SK-MEL-5 (cell line): ENCODE measurements at places on chromosomes 5 and 9.

DNA sequence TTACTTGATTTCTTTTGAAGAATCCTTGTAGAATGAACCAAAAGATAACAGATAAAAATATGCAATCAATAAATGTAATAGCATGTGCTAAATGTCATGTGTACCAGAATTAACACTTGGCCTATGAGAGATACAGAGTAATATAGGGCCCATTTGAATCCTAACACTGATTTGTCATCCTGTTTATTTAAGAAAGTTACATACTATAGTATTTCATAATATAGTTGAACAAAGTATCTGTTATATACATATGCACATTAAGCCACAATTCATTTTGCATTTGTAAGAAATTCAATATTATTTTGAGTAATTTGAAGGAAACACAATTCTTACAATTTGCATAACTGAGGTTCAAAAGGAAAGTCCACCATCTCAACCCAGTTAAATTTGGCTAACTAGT, 389.5 kb downstream of the PDE4D start:
- no peak for DNase-seq

GRCh38 chr5:178630475-178630930, 3.7 kb upstream of the CLK4 start:
- DNase-seq, result no peak

GRCh38 chr9:69085569-69086283, 50.2 kb downstream of the FXN start:
- DNase-seq, result no peak

GRCh38 chr9:123524866-123525265, 168.9 kb downstream of the CRB2 start:
- no peak for DNase-seq

DNA sequence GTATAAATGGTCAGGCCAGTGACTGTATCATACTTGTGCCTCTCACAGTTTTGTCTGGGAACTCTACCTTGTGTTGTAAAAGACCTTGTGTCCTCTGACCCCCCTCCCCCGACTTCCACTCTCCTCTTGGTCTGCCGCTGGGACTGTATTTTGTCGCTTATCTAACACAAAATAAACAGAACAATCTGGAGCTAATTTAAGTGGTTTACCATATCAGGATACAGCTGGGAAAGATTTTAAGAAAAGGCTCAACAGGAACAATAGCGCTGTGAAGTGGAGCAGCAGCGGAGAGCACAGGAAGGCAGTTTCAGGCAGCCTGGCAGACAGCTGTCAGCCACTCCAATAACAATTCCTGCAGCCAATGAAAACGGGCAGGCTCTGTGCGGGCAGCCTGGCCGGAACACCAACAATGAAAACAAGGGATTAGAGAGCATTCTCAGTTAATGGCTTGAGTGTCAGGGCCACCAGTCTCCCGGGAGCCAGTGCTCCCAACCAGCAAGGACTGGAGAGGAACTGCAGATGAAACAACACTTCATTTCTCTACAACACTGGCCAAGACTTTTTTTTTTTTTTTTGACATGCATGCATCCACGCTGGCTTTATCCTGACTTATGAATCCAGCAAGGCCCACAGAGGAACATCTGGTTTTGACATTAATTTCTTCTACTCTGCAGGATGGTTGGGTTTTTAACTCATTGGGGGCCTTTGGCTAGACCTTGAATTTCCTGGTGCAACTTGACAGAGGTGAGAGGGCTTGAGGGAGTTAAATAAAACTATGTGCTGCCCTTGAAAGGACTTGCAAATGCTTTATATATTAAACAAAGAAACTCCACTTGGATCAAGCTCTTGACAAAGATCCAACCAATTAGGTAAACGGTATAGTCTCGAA, 76.7 kb downstream of the ARSB start:
- no peak for DNase-seq

DNA sequence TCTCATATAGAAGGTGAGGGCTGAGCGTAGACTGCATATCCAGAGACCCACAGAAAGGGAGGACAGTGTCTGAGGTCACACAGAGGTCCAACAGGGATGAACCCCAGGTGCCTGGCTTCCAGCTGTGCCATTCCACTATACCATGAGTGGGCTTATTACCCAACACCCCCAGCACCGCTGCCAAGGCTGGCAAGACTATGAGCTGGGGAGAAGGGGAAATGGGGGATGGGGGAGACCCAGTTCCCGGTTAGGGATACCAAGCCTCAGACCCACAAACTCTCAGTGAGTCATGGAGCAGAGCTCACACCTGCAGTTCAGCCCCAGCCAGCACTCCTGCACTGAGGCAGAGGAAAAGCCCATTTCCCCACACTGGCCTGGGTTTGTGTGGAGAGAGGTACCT, 106.4 kb downstream of the PSD2 start:
- no peak for DNase-seq

- no peak for DNase-seq
Measured at GRCh38 chr9:15235658-15236057, 71.4 kb downstream of the TTC39B start.

GRCh38 chr9:32677931-32678330, 42.5 kb upstream of the TAF1L start:
- DNase-seq, result no peak

- DNase-seq, result no peak
Measured at GRCh38 chr5:161865510-161865909, 17.6 kb downstream of the GABRA1 start.

- no peak for DNase-seq
Measured at GRCh38 chr5:132639706-132640130, 18.3 kb upstream of the IL13 start.

DNA sequence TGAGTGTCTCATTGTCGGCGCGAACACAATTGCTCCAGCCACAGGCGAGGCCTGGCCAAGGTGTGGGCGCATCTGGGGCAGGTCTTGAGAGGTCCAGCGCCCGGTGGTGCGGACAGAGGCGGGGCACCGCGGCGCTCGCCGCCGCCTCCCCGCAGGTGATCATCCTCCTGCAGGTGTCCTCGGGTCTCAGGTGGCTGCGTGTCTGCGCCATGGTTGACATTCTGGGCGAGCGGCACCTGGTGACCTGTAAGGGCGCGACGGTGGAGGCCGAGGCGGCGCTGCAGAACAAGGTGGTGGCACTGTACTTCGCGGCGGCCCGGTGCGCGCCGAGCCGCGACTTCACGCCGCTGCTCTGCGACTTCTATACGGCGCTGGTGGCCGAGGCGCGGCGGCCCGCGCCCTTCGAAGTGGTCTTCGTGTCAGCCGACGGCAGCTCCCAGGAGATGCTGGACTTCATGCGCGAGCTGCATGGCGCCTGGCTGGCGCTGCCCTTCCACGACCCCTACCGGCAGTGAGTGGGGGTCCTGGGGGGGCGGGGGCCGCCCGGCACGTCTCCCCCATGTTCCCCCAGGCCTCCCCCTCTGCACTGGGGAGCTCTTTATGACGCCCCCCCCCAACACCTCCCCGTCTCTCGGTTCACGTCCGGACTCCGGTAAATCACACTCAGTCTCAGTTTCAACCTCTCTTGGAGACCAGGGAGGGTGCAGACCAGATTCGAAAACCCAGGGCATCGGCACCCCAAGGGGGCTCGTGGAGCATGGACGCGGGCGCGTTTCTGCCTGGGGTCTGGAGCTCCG, 446 bp downstream of the NXNL2 start:
- no peak for DNase-seq

DNA sequence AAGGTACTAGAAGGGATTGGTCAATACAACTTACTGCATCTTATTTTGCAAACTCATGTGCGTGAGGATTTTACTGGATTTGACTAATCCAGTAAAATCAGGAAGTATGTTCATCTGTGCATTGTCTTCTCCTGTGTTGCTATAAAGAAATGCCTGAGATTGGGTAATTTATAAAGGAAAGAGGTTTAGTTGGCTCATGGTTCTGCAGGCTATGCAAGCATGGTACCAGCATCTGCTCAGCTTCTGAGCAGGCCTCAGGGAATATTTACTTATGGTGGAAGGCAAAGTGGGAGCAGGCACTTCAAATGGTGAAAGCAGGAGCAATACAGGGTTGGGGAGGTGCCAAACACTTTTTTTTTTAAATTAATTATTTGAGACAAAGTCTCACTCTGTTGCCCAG, 2199.5 kb upstream of the WWC1 start:
- no peak for DNase-seq

DNA sequence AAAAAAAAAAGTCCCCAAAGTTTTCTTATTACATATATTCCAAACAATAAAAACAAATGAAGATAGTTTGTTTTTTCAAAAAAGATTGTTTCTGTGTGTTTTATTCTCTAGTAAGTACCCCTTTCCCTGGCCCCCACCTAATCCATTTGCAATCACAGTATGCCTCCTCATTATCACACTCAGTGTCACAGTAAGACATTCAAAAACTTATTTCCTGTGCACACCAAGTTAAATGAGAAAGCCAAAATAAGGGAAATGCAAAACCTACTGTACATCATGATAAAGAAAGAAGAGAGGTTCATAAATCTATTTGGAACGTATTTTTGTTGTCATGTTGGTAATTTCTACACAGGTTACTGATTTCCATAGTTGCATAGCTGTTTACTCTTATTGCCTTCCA, 62.3 kb downstream of the ST8SIA4 start:
- DNase-seq, result no peak

GRCh38 chr9:6973762-6974161, 216.0 kb downstream of the KDM4C start:
- DNase-seq, result no peak

- no peak for DNase-seq
Measured at GRCh38 chr5:141513627-141514329, 24.9 kb downstream of the PCDHGC5 start.

DNA sequence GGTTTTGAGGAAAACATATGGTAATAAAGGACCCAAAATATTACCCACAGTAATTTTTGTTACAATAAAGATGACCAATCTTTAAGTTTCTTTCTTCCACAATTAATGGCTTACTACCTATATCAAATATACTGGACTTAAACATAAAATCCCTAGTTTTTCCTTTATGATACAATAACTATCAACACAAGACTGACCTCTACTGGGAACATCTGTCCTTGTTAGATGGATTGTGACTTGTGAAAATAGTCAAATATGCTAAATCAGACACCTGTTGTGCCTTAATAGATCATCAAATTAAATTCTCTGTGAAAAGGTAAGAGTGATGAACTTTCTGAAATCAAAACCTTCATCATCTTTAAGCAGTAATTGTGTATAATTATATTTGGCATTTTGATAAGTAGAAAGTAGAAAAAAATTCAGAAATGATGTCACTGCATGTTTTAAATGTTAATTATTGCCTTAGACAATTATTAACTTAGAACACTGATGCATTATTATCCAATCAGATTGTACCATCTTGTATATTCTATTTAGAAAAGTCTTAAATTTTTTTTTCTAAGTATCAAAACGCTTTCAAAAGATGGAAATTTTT, 113.6 kb downstream of the DEPDC1B start:
- DNase-seq, result peak; percentile 69

GRCh38 chr5:96636046-96636445, 26.1 kb upstream of the CAST start:
- DNase-seq, result no peak

GRCh38 chr5:122835681-122836080, 9.7 kb upstream of the SNX24 start:
- no peak for DNase-seq

DNA sequence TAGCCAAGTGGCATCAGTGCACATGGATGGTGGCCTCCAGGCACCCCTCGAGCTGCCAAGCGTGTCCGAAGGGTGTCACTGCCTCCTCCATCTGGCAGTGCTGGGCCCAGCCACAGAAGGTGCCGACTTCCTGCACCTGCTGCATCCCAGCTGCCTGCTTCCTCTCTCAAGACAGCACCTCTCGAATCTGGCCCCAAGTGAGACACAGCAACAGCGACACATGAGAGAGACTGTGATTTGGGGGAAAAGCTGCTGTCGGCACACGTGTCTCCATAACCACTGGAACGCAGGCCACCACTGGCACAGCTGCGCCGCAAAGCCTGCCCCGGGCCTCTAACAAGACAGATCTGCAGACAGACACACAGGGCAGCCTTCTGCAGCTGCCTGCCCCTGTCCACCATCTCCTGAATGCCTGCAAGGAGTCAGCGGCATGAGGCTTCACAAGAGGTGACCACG, 8.8 kb downstream of the CLPTM1L start:
- no peak for DNase-seq

- no peak for DNase-seq
Measured at GRCh38 chr9:135830496-135830895, 76.8 kb downstream of the CAMSAP1 start.

- peak; percentile 79 for DNase-seq
Measured at GRCh38 chr5:99060306-99061261, 131.8 kb upstream of the CHD1 start.

DNA sequence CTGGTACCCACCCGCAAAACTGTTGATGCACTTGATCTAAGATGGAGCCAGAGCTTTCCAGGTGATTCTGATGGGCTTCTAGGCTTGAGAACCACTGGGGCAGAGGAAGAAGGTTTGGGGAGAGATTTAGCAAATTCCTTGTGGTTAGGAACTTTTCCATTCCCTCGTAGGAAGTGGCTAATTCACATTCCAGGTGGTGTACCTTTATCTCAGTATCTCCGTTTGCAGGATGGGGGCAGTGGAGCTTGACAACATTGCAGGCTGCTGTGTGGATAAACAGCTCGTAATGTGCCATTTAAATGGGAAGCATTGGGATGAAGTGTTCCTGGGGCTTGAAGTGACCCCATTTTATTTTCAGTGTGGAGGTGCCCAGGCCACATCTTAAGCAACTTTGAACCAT, 172.9 kb upstream of the IL12B start:
- DNase-seq, result no peak

GRCh38 chr5:68187268-68188055, 28.1 kb upstream of the PIK3R1 start:
- DNase-seq, result no peak

GRCh38 chr5:81326554-81326953, 25.2 kb downstream of the ZCCHC9 start:
- DNase-seq, result no peak

DNA sequence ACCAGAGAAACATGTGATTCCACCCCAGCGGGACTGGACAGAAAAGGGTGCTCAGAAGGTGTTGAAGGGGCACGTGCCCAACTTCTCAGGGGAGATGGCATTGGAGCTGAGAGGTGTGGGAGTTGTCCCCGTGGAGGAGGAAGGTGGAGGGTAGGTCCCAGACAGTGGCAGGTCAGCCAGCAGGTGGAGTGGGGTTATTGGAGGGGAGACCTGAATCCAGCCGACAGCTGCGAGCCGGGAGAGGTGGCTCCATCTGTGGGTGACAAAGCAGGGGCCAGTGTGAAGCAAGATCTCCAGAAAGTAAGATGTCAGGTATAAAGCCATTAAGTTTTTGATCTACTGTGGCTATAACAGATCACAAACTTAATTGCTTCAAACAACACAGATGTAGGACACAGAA, 75.1 kb downstream of the HRH2 start:
- no peak for DNase-seq

GRCh38 chr9:35651956-35652828, 1.5 kb upstream of the SIT1 start:
- no peak for DNase-seq

- no peak for DNase-seq
Measured at GRCh38 chr5:132999246-132999645, 27.1 kb downstream of the ZCCHC10 start.

GRCh38 chr5:172223901-172224873, 30.2 kb downstream of the EFCAB9 start:
- no peak for DNase-seq

- no peak for DNase-seq
Measured at GRCh38 chr9:109228093-109228642, 61.1 kb upstream of the FRRS1L start.

- DNase-seq, result peak; percentile 60
Measured at GRCh38 chr9:17462869-17463464, 115.9 kb upstream of the SH3GL2 start.
